ENCODE measurements at places on chromosomes 1 and 21. TPM values are rescaled to one million over a fixed set of nuclear protein-coding genes. Genes with fewer than 3 reads are reported as not detected.
A peak's percentile ranks its signal among the peaks of the same experiment; 100 is the strongest.

Gene SLFNL1
- polyA plus RNA-seq: 0.38 TPM

Gene SMG5
- polyA plus RNA-seq: 21.9 TPM

Gene MAP3K21
- 1.5 TPM for polyA plus RNA-seq

Gene SLC35D1
- polyA plus RNA-seq: 2.9 TPM

Gene SYCP1
- not detected for polyA plus RNA-seq

Gene OMA1
- 5.8 TPM for polyA plus RNA-seq

Gene B3GALT2
- polyA plus RNA-seq: 0.50 TPM

Gene ABL2
- 5.4 TPM for polyA plus RNA-seq

Gene IL24
- polyA plus RNA-seq: not detected

Gene UMODL1
- polyA plus RNA-seq: not detected

Gene RBM11
- 1.1 TPM for polyA plus RNA-seq

Gene TMPRSS2
- polyA plus RNA-seq: 10.4 TPM

Gene SUCO
- 9.6 TPM for polyA plus RNA-seq

Gene NCMAP
- 0.25 TPM for polyA plus RNA-seq

Gene LCE1A
- polyA plus RNA-seq: not detected

Gene TRIM45
- 0.25 TPM for polyA plus RNA-seq

Gene S100A2
- 6.4 TPM for polyA plus RNA-seq

DNA sequence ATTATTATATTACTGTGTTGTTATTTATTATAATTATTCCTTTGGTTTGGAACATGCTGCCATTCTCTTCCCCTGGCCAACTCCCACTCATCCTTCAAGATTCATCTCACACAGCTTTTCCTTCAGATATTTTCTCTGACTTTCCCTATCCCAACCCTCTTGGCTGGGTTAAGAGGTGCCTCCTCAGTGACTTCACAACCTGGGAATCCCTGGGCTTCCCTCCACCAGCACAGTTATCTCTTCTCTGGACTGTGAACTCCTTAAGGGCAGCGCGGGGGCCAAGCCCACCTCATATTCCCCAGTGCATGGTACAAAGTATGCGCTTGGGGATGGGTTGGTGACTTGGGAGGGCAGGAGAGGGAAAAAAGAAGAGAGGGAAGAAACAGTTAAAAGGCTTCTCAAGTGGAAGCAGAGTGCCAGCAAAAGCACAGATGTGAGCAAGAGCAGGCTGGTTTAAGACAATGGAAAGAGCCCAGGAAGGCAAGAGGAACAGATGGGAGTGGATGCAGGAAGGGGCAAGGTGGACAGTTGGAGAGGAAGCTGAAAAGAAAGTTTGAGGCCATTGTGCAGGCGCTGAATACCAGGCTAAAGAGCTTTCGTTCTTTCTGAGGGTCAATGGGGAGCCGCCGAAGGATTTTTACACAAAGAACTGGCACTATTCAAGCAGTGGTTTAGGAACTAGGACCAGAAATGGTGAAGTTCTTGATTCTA lies 132.3 kb downstream of the BEND5 start:
- no peak for DNase-seq

DNA sequence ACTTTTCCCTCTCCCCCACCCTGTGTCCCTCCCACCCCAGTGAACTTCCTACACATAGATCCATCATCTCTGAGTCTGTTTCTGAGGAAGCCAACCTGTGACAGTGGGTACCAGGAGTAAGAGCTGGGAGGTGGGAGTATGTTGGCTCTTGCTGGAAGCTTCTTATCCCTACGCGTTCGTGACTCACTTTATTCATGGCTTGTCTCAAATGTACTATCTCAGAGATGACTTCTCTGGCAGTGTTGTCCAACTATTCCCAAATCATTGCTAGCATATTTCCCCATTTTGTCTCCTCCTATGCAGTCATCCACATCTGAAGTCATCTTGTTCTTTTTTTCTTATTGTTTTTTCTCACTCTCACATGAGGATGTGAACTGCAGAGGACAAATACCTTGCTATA lies 88.0 kb downstream of the HIVEP3 start:
- no peak for DNase-seq

- no peak for DNase-seq
Observed at GRCh38 chr1:168344517-168344916, 63.8 kb downstream of the TBX19 start.

GRCh38 chr1:94658221-94658620 lies 116.7 kb upstream of the F3 start:
- no peak for DNase-seq

DNA sequence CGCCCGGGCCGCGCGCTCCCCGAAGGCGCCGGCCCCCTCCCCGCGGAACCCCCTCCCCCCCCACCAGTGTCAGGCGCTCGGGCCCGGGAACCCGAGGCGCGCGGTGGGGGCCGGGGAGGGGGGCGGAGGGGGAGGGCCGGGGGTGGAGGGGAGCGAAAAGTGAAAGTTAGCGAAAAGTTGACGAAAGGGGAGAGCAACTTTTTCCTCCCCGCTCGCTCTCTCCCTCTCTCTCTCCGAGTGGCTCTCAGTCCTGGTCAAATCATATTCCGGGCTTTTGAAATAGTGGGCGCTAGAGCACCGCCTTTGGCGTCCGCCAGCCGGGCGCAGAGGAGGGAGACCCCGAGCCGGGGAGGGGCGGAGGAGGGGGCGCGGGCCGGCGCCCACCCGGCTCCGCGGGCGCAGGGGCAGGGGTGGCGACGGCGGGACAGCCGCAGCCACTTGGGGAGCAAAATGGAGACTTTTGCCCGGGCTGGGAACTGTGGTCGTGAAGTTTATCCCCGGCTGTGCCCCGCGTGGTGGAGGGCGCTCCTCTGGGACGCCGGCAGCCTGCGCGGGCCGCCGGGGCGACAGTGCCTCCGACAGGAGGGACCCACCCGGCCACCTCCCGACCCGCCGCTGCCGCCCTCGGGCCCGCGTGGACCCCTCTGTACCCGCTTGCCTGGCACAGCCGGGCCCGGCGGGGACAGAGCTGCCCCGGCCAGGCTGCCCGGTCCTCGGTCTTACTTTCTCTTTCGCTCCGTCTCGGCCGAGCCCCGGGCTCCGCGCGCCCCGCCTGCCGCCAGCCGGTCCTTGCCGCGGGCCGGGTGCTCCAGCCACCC lies 697 bp downstream of the PRDM16 start:
- DNase-seq: peak; percentile 64

DNA sequence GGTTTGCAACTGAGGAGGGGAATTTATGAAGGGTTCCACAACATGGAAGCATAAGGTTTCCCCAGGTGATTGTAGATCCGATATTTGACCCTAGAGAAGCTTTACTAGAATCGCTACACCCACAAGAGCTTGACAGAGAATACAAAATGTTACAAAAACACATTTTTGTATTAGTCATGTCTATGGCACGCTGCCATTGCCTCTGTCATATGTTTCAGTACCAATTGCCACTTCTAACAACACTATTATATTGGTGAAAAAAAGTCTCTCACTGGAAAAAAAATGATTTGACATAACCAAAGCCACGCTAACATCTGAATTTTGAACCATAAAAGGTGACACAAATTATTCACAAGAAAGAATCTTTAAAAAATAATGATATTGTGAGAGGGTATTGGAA lies 214.5 kb downstream of the KCNT2 start:
- DNase-seq: peak; percentile 40

DNA sequence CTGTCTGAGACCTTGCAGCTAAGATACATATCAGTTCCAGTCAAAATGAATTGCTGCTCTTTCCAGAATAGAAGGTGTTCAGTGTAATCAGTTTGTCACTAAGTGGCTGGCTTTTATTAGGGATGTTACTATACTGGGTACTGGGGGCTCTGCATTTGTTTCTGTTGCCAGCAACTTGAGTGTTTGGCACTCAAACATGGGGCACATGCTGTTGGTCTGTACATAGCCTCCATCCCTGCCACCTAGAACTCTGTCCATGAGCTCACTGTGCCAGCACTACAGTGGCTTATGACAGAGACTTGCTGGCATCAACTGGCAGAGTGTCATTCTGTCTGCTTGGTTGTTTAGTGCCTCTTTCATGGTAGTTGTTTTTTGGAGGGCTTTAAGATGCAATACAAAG lies 45.1 kb downstream of the RGSL1 start:
- DNase-seq: no peak

DNA sequence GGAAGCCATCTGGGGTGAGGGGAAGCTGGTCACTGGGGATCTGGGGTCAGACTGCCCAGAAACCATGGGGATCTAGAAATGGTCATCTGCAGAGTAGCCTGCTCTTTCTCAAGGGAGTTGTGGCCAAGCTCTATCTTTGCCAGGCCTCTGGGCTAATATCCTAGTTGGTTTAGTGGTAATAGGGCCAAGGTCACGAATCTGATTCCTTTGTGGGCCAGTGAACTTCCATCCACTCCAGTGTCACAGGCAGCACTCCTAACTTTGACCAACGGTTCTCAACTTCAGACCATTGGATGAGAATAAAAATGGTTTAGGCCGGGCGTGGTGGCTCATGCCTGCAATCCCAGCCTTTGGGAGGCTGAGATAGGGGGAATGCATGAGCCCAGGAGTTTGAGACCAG lies 28.1 kb upstream of the PPP2R5A start:
- DNase-seq: no peak

GRCh38 chr21:45322960-45323461 lies 35.3 kb upstream of the POFUT2 start:
- DNase-seq: peak; percentile 94

- DNase-seq: no peak
Observed at GRCh38 chr1:45122724-45123123, 83.7 kb downstream of the ZSWIM5 start.

- DNase-seq: no peak
Observed at GRCh38 chr21:38810826-38811164, 5.1 kb downstream of the ETS2 start.

GRCh38 chr1:27864264-27864895 lies 8.0 kb upstream of the THEMIS2 start:
- no peak for DNase-seq
